ENCODE measurements at places on chromosomes 1 and 21.

DNA sequence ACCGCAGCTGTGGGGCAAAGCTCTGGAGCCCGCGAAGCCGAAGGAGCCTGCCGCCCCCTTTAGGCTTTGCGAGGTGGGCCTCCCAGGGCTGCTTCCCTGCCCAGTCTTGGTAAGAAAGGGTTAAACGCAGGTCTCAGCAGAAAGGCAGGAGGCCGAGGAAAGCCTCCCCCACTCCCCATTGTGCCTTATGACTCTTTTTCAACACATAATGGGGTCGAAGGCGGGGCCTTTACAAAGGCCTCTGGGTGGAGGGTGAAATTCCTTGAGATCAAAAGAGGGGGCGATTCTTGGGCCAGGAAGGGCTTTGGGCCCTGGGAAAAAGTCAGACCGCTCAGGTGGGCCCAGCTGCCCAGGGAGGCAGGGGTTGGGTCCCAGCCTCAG, 880 bp downstream of the ALPL start:
- DNase-seq = no peak

DNA sequence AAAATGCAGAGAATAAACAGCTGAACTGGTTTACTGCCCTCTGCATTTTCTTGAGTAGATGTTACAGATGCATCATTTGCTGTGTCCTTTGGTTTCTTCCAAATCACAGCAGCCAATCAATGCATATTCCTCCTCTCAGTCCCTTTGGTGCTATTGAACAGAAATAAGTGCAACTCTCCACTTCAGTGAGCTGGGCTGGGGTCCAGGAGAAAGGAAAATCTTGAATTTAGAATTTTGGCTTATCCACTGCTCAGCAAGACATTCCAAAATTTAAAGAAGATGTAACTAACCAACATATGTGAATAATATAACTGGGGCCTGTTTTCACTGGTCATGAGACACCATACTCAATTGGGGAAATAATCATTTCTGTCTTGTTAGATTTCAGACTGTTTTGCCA, 39.2 kb downstream of the PRMT6 start:
- no peak for DNase-seq

- DNase-seq = peak; percentile 82
Observed at GRCh38 chr21:35940074-35940927, 120.0 kb downstream of the SETD4 start.

- no peak for DNase-seq
Observed at GRCh38 chr1:33468967-33469366, 3.5 kb upstream of the ZSCAN20 start.

DNA sequence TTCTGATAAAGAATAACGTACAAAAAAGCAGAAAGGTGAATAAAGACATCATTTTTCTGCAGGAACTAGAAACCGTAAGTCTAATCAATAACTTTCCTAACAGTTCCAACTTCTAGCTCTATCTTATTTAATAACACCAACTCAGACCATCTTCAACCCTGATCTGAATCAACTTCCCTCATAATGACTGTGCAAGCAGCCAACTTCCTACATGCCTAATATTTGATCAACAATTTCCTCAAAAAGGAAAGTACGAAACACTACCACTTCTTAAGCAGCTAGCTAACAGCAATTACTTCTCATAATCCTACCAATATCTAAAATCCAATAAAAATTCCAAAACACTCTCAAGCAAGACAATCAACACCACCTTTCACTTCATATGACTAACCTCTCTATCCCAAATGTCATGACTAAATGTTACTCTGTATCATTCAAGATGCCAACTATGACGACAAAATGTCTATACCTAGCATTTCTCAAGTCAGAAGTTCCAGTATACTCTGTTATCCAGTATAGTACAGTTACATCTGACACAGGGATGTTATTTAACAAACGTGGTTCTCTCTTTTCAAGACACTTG, 1.7 kb downstream of the COP1 start:
- DNase-seq = peak; percentile 23

- no peak for DNase-seq
Observed at GRCh38 chr1:4319496-4319895, 334.9 kb upstream of the AJAP1 start.

- DNase-seq = no peak
Observed at GRCh38 chr1:160191756-160192155, 1.4 kb downstream of the CASQ1 start.

- peak; percentile 99 for DNase-seq
Observed at GRCh38 chr1:230084408-230085177, 17.6 kb downstream of the GALNT2 start.

GRCh38 chr21:14550135-14550534, 4.0 kb upstream of the SAMSN1 start:
- no peak for DNase-seq

DNA sequence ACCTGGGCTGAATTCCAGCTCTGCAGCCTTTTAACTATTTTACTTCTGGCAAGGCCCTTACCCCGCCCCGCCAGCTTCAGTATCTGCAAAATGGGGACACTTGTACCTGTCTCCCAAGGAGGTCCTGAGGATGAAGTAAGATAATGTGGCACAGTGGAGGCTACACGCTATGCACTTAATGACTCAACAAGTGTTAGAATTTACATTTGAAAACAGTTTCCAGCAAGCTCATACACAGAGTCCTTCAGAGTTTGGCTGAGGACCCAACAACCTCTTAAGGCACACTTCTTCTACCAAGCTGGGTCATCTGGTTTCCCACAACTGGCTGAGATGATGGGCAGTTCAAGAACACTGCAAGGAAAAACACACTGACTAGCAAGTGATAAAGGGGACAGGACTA, 30.2 kb upstream of the SLC22A15 start:
- no peak for DNase-seq

- DNase-seq = no peak
Observed at GRCh38 chr1:1171546-1172340, 1.9 kb upstream of the TTLL10 start.

DNA sequence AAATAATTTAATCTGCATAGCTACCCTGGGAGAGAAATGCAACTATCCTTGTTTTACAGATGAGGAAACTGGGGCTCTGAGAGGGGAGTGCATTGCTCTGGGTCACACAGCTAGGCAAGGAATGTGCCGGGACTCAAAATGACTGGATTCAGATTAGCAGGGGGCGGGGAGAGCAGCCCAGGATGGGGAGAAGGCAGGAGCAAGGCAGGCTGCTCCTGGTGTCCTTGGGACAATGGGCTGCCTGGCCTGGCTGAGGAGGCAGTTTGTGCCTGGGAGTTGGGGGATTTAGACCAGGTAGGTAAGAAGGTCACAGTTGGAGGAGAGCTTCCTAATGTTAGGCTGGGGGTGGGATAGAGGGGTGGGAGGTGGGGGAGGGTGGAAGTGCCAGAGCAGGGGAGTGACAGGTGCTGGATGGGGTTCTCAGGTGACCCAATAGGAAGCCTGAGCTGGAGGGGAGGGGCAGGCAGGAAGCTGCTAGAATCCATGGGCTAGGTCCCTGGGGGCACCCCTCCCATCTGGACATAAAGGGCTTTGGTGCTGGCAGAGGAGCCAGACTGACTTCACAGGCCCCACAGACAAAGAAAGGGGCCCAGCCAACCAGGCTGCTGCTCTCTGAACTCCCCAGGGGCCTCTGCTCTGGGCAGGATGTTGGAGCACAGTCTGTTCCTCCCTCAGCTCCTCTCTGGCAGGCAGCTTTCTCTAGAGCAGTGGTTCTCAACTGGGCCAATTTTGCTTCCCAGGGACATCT, 29.0 kb downstream of the TRIM62 start:
- DNase-seq = peak; percentile 55

GRCh38 chr1:12166834-12167492, at the start of gene TNFRSF1B:
TNFRSF1B (plus strand) TSS chr1:12166991; CDS start chr1:12167092, 101 bp downstream.
- DNase-seq = peak; percentile 47

GRCh38 chr1:2481885-2482284, 5.8 kb downstream of the PLCH2 start:
- DNase-seq = no peak

DNA sequence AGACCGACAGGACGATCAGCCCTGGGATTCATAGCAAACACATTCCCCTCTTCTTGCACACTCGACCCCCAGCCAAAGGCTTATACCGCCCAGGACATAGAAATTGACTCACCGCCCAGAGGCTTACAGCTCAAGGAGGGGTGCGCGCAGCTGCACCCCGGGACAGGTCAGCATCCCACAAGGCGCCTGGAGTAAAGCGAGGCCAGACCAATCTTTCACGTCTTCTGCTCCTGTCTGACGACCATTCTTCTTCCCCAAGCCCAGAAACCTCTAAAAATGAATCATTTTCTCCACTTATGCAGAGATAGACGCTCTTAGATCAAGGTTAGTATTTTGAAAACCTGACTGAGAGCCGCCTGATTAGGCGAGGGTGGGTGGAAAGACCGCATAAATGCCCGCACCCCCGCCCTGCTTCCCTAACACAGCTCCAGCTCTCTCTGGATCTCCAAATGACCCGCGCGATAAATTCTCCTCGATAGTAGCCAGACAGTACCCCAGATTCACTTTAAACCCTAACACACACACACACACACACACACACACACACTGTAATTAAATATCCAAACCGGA, 1.9 kb upstream of the LHX8 start:
- DNase-seq = no peak
